RPMI8226 (cell line): ENCODE measurements at places on chromosomes 4 and X.

DNA sequence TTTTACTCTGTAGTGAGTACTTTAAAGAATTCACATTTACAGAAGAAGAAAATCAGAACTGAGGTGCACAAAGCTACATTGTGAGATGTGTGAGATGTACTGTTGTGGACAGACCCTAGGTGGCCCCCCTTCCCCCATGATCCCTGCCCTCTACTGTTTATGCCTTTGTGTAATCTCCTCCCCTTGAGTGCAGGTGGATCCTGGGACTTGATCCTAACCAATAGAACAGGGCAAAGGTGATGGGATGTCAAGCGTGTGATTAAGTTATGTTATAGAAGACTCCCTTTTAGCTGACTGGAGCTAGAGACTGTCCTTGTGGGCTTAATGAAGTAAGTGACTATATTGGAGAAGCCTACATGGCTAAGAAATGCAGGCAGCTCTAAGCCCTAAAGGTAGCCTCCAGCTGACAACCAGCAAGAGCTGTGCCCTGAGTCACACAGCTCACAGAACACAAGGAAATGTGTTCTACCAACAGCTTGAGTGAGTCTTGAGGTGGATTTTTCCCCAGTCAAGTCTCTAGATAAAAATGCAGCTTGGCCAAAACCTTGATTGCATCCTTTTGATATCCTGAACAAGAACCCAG lies 225.2 kb upstream of the LEF1 start:
- no peak for DNase-seq

- DNase-seq = no peak
Observed at GRCh38 chrX:129808829-129809796, 29.4 kb downstream of the SASH3 start.

DNA sequence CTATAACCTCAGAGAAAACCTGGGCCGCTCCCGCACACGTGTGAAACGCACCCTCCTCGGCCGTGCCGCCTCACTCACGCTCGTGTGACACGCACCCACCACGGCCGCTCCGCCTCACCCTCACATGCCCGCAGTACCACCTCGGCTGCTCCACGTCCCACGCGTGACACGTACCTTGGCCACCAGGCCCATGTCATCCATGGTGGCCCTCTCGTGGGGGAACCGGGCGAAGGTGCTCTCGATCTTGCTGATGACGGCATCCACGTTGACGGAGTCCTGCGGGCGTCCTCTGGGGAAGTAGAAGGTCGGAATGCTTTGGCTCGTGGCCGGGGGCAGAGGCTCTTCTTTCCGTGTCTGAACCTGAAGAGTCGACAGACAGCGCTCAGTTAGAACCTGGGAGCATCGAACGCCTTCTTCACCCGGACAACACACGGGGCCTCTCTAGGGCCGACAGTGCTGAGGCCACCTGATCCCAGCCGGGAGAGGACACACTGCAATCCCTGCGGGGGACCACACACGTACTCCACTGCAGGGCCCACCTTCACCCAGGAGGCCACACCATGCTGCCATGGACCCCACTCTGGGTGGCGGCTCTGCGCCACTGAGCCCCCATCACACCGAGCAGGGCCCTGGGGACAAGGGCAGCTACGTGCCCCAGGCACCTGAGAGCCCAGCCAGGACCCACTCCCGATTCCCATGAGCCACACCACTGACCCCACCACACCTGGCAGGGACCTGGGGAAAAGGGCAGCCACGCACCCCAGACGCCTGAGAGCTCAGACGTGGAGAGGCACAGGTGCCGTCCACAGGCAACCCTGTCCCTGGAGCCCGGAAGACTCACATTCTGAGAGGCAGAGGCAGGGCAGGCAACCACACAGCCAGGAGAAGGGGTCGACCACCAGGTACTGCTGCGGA lies 25.2 kb downstream of the PPP2R3B start:
- no peak for DNase-seq

DNA sequence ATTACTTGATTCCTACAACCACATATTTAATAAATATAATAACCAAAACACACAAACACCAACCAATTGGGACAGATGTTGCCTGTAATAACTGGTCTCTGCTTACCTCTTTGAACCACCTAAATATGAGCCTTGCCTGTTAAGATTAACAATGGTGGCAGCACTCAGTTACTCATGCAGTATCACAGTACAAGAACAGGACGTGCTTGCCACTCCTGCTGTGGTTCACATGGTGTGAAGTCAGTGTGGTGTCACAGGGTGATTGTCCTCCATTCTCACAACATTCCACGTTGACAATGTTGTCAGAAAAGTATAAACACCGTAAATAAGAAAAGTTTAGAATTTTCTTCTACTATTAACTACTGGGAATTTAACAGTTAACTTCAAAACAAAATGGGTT lies 365.0 kb downstream of the PPP3CA start:
- no peak for DNase-seq
